ENCODE measurements at places on chromosomes 12 and 14. TPM values are rescaled to one million over a fixed set of nuclear protein-coding genes. Genes with fewer than 3 reads are reported as not detected.

Gene PIWIL1
- total RNA-seq, result not detected

Gene VRTN
- total RNA-seq, result not detected

Gene KERA
- not detected for total RNA-seq

GRCh38 chr14:102373110-102373509 lies 10.4 kb downstream of the TECPR2 start:
- DNase-seq, result no peak

DNA sequence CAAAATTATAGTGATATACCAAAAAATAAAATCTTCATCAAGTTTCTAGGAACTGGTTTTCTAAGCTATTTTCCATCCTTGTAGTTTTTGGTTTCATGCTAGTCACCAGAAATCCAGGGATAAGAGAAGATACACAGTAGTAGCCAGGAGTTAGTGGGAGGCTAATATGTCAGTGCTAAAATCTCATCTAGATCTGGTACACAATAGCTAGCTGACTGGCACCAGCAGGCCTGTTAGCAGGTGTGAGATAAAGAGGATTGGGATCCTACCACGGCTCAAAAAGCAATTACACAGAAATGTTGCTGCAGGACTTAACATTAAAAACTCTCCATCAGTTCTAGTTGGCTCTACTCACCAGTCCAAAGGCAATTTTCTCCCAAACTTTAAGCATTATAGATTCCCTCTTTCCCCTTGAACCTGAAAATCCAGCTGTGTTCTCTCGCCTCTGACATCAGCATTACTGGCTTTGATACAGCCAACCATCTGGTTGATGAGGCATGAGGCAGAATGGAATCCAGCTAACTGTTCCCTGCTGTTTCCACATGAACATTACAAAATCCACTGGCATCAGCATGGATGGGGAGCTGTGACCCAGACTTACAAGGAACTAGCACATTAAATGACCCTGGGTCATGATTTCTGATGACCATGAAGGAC lies 41.8 kb upstream of the CCDC196 start:
- no peak for DNase-seq

GRCh38 chr12:49868952-49869815 lies 26.3 kb upstream of the BCDIN3D start:
- DNase-seq, result peak; percentile 92

All from PC-9 (cell line).